ENCODE measurements at places on chromosomes 16 and 17.

GRCh38 chr17:56416682-56417351 lies 176.7 kb upstream of the NOG start:
- DNase-seq = no peak

GRCh38 chr17:66450008-66450851 lies 147.8 kb downstream of the PRKCA start:
- DNase-seq = no peak

DNA sequence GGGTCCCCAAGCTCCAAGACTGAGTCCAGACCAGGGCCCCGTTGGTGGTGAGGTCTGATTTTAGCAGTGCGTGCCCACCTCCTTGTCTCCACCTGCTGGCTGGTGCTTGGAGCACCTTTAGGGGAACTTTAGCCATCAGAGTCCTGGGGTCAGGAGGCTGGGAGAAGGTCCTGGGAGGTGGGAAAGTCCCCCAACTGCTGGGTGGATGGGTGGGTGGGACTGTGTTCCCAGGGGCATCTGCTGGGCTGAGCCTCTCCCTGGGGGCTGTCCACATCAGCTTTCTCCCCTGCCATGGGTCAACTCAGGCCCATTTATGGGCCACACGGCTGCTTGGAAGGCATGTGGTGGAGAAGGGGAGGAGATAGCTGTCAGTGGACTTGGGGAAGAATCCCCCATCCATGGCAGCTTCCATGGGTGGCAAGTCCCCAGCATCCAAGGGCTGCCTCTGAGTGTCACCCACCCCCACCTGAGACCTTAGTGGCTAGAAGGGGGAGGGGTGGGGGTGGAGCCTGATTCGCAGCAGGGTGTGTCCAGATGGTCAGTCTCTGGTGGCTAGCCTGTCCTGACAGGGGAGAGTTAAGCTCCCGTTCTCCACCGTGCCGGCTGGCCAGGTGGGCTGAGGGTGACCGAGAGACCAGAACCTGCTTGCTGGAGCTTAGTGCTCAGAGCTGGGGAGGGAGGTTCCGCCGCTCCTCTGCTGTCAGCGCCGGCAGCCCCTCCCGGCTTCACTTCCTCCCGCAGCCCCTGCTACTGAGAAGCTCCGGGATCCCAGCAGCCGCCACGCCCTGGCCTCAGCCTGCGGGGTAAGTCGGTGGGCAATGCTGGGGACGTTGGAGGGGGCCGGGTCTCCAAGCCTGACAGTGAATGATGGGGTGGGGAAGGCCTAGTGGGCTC lies at the start of gene TRPV2:
TRPV2 (plus strand) TSS at position 541 of the 894 bp plus-strand sequence. CDS start 2,098 bp downstream, outside the sequence.
- no peak for DNase-seq

GRCh38 chr17:74235040-74235581 lies 21.7 kb downstream of the TTYH2 start:
- DNase-seq = no peak

GRCh38 chr16:88451586-88452481 lies 1.2 kb upstream of the ZFPM1 start:
- DNase-seq = no peak

DNA sequence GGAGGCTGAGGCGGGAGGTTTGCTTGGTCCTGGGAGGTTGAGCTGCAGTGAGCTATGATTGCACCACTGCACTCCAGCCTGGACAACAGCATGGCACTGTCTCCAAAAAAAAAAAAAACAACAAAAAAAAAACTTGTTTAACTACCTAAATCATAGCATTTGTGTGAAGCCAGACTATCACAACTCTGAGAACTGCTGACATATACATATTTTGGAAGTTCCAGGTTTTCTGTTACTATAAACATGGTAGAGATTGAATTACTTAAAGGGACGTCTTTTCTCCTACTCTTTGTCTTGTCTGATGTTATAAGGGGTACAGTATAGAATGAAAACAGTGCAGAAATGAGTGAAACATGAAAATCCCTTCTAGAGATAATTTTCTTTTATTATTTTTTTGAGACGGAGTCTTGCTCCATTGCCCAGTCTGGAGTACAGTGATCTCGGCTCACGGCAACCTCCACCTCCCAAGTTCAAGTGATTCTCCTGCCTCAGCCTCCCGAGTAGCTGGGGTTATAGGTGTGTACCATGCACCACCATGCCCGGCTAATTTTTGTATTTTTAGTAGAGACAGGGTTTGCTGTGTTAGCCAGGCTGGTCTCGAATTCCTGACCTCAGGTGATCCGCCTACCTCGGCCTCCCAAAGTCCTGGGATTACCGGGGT lies 18.4 kb downstream of the ABCC1 start:
- DNase-seq = no peak

DNA sequence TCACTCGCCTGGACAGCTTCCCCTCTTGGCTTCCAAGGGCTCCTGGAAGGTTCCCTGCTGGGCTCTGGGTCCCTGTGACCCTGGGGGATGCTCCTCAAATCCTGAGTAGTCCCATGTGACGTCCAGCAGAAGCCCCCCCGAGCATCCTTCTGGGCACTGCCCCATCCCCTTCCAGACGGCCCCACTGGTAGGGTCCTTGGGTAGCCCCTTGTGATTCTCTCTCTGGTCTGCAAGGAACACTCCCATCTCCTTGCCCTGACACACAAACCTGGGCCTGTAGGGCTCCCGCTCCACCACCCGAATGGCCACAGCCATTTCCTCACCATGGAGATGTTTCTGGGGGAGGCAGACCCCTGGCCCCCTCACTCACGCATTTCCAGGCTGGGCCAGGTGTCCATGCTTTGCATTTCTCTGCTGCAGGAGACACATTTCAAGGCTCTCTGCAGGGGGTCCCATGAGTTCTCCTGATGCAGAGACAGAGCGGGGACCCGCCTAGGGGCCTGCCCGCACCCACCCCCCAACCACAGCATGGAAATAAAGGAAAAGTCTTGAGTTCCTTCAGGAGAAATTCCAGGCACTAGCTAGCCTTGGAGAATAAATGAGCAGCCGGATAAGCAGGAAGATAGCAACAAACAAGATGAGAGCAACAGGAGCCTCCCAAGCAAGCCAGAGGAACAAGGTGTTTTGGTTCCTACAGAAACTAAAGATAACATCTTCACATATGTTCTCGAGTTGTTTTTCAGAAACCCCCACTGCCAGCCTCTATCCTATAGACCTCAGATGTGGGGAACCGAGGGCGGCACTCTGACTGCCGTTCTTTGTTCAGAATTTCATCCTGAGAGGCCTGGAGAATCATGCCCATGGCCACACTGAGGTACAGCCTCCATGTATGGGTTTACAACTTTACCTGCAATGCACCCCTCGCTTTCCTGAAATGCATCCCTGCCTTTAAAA lies 128.8 kb downstream of the MGAT5B start:
- DNase-seq = no peak

DNA sequence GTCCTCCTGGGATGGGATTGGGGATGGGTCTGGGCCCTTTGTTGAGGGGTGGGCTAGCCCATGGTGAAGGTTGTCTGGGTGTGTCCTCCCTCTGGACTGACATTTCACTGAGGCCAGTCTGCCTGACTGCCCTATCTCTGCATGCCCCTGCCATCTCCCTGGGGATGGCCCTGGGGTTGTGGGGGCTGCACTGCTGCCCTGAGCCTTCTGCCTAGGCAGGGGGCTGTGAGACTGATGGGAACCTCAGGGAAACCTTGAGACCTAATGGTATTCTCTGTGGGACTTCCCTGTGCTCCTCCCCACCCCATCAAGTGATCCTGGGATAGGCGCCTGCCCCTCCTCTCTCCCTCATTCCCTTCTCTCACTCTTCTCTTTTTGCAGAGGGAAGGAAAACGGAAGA lies 19.9 kb downstream of the RAI1 start:
- no peak for DNase-seq

DNA sequence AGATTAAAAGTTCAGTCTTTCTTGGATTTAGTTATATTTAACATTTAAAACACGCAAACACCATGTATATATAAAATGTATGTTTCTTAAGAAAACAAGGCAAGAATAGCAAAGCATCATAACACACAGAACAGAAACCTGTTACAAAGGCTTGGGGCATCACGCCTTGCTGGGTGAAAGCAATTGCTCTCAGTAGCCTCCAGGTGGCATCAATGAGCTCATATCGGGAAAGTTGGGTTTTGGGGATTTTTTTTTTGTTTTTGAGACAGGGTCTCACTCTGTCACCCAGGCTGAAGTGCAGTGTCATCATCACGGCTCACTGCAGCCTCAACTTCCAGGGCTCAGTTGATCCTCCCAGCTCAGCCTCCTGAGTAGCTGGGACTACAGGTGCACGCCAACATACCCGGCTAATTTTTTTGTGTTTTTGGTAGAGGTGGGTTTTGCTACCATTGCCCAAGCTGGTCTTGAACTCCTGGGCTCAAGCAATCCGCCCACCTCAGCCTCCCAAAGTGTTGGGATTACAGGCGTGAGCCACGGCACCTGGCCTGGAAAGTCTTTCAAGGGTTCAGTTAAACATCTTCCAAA lies 56.9 kb downstream of the CYB5D2 start:
- DNase-seq = no peak

DNA sequence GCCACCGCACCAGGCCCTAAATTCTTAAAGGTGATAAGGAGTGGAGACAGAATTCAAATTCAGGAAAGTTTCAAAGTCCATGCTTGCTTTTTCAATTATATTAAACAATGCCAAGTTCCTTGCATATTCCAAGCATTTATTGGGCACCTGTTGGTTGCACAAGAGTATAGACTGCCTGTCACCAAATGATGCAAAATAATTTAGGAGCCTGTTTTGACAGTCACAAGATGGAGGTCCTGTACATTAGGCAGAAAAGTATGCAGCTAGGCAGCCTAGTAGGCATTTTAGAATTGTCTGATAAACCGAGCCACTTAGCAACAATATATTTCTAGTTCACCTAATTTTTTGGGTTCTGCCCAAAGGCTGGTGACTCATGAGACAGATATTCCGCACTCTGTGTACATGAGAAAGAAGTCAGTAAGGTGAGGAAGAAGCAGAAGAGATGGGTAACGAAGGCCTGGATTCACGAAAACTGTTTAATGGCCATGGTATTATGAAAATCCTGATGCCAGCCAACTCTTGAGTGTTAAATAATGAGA lies 7.3 kb downstream of the ACACA start:
- no peak for DNase-seq

GRCh38 chr17:76820561-76820960 lies 47.6 kb upstream of the MGAT5B start:
- no peak for DNase-seq
